ENCODE measurements at places on chromosomes 1 and 21.

- DNase-seq, result no peak
Observed at GRCh38 chr1:240413732-240414131, 198.2 kb downstream of the GREM2 start.

DNA sequence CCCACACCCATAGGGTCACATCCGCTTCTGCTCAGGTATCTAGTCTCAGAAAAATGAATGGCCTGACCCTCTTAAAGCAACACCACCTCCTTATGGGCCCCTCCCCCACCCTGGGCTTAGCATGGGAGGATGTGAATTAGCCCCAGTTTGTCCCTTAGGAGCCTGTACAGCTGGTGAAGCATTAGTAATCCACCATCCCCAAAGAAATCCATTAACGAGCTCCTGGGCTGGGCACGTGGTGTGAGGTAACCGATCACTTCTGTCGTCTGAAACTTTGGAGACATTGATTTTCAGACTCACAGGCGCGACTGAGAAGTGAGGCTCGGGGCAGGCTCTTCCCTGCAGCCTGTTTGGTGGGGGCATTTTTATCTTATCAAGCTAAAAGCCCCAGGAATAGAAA, 10.5 kb downstream of the RASSF5 start:
- no peak for DNase-seq

DNA sequence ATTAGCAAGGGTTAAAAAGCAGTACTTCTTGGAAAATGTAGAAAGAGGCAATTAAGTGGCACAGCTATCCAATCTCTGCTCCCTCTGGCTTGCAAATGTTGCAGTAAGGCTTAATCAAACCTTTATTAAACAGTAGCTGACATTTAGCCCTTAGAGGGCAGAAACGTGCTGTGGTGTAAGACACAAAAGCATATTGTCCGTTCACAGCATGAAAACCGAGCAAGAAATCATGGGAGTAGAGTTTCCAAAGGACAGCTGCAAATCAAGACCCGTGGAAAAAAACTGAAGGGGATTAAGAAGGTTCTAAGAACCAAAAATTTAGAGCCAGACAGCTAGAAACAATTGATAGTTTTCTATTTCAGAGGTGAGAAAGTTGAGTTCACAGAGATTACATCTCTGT, 13.1 kb downstream of the ZP4 start:
- DNase-seq, result no peak

DNA sequence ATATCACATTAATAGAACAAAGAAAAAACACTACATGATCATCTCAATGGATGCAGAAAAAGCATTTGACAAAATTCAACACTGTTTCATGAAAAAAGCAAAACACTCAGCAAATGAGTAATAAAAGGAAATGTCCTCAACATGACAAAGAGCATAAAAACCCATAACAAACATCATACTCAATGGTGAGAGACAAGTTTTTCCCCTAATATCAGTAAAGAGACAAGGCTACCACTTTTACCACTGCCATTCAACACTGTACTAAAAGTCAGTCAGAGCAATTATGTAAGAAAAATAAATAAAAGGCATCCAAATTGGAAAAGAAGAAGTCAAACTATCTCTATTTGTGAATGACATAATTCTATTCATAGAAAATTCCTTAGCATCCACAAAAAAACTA, 64.3 kb downstream of the ZNF644 start:
- DNase-seq, result no peak

GRCh38 chr1:192817246-192817645, 8.4 kb downstream of the RGS2 start:
- DNase-seq, result no peak

- DNase-seq, result no peak
Observed at GRCh38 chr21:36887963-36888362, 78.5 kb downstream of the HLCS start.

DNA sequence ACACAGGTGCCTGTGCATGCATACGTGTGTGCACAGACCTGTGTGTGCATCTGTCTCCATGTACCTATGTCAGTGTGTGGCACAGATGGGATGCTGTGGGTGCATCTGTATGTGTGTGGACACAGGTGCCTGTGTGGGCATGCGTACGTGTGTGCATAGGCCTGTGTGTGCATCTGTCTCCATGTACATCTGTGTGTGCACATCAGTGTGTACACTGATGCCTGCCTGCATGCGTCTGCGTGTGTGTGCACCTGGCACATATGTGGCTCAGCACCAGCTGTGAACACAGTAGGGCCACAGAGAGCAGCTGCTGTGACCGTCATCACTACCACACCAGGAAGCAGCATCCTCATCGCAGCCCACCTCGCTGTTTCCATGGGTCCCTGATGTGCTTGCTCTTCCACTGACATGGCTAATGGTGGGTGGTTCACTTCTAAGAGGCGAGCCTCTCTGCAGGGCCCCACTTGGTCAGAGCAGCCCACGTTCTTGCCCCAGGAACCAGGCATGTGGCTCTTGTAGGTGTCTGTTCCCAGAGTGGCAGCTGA, 9.6 kb upstream of the SPATC1L start:
- DNase-seq, result no peak

DNA sequence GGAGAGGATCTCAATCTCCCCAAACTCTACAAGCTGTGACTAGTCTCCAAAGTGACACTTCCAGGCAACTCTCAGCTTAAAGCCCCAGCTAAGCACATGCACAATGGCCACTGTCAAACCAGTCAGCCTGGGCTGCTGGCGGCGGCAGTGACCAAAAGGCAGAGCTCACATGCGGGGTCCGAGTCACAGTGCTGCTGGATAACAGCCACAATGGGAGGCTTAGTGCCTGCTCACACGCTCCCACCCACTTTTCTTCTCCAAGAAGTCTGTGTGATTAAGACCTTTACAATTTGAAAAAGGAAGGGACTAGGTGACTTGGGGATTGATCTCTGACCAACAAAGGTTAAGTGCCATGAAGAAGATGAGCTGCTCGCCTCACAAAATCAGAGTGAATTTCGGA, 16.8 kb downstream of the RIPK4 start:
- no peak for DNase-seq

DNA sequence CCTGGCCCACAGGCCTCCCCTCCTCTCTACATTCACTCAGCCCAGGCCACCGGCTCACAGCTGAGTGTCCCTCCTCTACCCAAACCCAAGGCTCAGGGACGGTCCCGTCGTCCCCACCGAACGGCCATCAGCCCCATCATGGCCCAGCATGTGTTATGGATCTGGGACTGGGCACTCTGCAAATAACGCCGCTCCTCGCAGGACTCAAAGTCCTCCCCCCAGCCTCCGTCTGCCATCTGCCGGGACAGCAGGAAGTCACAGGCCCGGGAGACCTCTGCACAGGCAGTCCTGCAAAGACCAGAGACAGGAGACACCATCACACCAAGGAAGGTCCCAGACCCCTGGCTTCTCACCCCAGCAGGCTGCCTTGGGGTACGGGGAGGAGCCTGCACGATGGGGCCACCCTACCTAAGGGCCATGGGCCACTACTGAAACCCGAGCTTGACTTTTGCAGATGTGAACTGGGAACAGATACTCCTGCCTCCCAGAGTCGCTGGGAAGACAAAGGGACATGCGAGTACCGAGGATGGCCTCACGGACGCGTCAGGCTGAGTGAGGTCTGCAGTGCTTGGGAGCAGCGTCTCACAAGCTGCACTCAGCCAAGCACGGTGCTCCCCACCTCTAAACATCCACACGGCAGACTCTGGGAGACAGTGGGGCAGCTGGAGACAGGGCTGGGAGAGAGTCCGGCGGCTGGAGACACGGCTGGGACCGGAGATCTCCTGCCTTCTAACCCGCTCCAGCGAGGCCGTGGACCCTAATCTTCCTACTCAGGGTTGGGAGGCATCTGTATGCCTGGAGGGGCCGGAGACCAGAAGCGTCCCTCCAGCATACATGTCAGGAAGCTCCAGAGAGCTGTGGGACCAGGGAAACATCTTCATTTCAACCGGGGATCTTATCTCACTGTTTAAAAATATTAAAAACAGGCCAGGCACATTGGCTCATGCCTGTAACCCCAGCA, 10.4 kb upstream of the SPATC1L start:
- DNase-seq, result no peak

GRCh38 chr1:45146833-45147232, 59.6 kb downstream of the ZSWIM5 start:
- DNase-seq, result no peak

- DNase-seq, result no peak
Observed at GRCh38 chr1:20361805-20362381, 71.2 kb downstream of the VWA5B1 start.

DNA sequence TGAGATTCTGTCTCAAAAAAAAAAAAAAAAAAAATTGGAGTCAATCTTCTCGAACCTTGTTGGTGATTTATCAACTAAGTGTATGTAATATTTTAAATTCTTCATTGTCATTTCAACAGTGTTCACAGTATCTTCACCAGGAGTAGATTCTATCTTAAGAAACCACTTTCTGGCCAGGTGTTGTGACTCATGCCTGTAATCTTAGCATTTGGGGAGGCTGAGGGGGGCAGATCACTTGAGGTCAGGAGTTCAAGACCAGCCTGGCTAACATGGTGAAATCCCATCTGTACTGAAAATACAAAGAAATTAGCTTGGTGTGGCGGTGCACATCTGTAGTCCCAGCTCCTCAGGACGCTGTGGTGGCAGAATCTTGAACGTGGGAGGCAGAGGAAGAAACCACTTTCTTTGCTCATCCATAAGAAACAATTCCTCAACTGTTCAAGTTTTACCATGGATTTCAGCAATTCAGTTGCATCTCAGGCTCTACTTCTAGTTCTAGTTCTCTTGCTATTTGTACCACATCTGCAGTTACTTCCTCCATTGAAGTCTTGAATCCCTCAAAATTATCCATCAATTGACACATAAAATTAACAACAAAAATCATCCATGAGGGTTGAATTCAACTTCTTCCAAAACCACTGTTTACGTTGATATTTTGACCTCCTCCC, 30.4 kb upstream of the EYA3 start:
- DNase-seq, result no peak

- no peak for DNase-seq
Observed at GRCh38 chr1:151837197-151837596, 2.4 kb downstream of the C2CD4D start.

GRCh38 chr1:109821831-109822745, 58.4 kb upstream of the EPS8L3 start:
- no peak for DNase-seq

DNA sequence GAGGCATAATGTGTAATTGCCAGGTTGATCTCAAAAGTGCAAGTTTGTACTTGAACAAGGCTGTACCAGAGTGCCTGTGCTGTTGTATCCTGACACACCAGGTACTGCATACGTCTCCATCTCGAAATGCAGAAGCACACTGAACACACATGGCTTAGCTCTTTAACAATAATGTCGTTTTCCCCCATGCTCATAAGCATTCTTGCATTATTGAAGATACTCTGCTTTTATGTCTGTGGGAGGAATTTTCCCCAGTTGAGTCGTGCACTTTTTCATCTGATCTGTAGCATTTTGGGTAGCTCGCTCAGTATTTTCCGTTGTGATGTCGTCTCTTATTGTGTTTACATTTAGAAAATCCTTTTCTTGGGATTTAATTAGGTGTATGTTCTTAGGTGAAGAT, 98.7 kb downstream of the PCBP3 start:
- DNase-seq, result no peak

DNA sequence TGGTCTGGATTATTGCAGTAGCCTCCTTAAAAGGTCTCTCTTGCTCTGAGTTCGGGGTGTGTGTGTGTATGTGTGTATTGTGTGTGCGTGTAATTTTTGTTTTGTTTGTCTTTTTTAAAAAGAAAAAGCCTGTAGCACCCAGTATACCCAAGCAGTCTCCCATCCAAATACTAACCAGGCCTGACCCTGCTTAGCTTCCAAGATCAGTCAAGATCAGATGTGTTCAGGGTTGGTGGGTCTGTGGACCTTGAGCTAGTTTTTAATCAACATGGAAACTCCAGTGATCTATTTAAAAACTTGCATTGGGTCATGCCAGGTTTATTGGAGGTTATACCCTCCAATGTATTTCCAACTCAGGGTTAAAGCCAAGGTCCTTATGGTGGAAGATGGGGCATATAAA, 40.3 kb downstream of the FNBP1L start:
- DNase-seq, result no peak

DNA sequence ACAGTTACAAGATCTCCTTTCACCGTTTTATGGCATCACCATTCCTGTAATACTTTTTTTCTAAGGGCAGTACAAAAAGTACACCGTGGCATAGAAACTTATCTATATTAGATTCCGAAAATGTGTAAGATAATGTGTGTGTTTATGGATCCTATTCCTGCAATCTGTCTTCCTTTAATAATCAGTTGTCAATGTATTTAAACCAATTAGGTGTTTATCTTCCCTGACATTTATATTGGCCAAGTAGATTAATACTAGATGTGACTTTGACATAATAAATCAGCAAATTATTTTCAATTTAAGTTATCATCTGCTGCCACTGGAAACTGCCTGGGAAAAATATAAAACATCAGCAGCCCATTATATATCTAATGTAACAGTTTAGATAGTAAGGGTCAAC, 770.3 kb upstream of the ADGRL2 start:
- DNase-seq, result no peak

DNA sequence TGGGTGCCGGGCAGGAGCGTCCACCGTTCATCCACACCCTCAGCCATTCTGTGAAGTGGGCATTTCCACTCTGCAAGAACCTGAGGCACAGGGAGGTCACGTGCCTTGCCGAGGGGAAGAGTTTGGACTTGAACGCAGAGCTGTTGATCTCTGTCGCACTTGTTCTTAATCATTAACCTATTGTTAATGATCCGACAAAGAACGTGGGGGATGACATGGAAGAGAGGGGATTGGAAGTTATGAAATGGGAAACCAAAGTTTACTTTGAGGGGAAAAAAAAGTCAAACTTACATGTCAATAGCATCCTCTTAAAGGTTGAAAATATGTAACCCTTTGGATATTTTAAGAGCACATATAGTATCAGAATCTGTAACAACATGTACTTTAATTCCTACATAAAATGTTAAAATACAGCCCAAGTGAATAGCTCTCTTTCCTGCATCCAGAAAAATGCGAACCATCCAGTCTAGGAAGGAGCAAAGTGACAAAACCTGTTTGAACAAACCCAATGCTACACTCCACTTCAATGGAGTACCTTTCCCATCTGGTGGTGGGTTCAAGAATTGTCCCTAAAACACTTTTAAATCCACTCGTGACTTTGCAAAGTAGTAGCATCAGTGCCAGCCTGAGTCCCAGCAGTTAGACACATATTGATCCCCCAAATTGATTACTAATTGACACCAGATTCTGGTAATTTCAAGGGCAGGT, 75.5 kb downstream of the SETD4 start:
- no peak for DNase-seq

DNA sequence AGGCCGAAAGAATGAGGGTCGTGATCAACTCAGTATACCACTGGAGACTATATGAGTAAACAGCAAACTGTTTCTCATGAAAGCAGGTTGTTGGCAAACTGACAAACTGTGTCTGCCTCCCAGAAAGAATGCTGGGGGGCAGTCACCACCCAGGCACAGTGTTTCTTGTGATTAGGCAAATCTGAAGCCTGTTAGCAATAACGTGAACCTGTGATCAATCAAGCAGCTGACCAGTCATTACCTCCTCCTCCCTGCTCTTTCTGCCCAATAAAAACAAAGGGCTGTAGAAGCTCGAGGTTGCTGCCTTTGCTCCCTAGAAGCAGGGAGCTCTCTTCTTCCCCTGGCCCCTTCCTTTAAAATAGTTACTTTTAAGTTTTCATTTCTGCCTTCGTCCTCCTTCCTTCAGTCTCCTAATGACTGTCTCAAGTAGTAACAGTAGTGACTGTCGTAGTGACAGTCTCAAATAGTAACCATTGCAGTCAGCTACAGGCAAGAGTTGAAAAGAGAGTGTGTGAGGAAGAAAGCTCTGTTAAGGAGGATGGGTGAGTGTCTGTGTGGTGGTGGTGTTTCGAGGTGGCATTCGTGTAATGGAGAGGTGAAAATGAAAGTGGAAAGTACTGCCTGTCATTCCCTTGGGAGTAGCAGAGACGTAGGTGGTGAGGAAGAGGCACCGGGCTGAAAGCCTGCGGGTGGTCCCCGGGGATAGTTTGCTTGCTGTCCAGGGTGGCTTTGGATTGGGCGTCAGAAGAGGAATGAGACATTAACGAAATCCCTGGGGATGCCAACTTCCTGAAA, 14.5 kb downstream of the HHAT start:
- DNase-seq, result no peak

Measured in stimulated activated CD8-positive, alpha-beta memory T cell treated with anti-CD3 and anti-CD28 coated beads, Interleukin-15, amount 100 ng/mL, for 4 hours (primary cell).